Foreskin keratinocyte (primary cell): ENCODE measurements at places on chromosomes 6 and 20. TPM values are rescaled to one million over a fixed set of nuclear protein-coding genes. Genes with fewer than 3 reads are reported as not detected.

DACT2 gene
- total RNA-seq = 0.48 and 0.71 TPM in 2 replicates

TP53RK gene
- 13.9 and 14.2 TPM in 2 replicates for total RNA-seq

MDC1 gene
- 24.8 and 27.4 TPM in 2 replicates for total RNA-seq

DNA sequence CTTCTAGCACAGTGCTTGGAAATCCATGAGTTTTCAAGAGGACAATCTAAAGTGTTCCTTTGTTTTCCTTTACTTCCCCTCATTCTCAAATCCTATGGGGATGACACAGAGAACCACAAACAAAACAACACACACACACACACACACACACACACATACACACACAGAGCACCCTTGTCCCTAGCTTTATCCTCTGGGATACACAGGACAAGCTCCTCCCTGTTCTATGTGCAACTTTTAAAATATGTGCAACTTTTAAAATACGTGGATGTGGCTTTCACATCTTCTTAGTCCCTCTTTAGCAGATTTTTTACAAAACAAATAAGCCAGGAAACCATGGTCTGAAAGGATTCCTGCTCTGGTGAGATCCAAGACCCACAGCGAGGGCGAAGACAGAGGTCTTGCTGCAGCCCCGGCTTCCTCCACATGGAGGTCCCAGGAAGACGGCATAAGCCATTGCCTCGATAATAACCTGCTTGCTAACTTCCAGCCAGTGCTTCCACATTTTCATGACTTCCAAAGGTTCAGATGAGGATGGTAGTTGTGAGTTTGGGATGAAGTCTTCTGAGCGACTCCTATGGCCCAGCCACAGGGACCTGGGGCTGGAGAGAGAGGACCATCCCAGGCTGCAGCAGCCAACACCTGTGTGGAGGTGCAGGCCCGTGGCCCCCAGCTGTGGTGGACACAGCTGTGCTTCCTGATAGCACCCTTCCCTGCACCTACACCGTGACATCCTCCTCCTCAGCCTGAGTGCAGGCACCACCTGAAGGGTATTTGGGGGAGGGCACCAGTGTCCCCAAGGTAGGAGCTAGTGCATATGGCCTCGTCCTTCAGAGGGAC lies 62.8 kb upstream of the CD93 start:
- DNase-seq = no peak

DNA sequence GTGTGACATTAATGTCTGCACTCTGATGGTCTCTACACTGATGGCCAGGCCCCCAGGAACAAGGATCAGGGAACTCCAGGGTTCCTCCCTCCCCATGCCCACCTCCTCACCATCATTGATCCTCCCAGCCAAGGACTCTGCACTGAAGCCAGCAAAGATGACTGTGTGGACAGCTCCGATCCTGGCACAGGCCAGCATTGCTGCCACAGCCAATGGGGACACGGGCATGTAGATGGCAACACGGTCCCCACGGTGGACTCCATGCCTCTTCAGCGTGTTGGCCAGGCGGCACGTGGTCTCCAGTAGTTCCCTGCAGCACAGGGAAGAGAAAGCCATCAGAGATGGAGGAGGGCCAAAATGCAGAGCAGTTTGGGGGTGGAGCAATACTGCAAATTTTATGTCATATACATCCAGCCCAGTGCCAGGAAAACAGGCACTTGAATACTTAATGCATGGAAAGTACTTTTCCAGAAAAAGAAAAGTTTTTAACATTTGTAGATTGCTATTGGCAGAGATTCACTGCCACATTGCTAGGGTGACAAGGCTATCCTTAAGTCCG lies 27.2 kb downstream of the ACSS1 start:
- DNase-seq = no peak

- DNase-seq = no peak
These were observed 15.1 kb downstream of the HMGN4 start for GRCh38 chr6:26553264-26553634.

ZC3H12D gene
- under 0.01 and 0.10 TPM in 2 replicates for total RNA-seq

GRCh38 chr6:12608016-12608860 lies 108.3 kb upstream of the PHACTR1 start:
- DNase-seq = peak; percentile 69

DNA sequence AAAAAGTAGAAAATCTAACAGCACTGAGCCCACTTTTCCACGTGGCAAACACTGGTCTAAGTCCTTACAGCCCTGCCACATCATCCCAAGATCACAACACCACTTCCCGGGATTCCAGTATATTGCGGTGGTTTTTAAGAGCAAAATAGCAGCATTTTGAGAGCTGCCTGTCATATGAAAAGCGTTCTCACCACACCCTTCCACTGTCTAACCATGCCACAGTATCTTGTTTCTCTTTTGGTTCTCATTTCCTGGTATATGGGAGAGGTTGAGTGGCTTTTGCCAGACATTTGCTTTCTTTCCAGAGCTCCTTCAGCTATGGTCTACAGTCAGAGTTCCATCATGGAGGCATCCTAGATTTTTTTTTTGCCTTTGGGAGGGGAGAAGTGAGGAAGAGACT lies 243.0 kb downstream of the TSHZ2 start:
- DNase-seq = no peak

SLC44A4 gene
- 0.25 and 0.37 TPM in 2 replicates for total RNA-seq

CD93 gene
- total RNA-seq = not detected in 2 replicates

CST5 gene
- not detected in 2 replicates for total RNA-seq

DNA sequence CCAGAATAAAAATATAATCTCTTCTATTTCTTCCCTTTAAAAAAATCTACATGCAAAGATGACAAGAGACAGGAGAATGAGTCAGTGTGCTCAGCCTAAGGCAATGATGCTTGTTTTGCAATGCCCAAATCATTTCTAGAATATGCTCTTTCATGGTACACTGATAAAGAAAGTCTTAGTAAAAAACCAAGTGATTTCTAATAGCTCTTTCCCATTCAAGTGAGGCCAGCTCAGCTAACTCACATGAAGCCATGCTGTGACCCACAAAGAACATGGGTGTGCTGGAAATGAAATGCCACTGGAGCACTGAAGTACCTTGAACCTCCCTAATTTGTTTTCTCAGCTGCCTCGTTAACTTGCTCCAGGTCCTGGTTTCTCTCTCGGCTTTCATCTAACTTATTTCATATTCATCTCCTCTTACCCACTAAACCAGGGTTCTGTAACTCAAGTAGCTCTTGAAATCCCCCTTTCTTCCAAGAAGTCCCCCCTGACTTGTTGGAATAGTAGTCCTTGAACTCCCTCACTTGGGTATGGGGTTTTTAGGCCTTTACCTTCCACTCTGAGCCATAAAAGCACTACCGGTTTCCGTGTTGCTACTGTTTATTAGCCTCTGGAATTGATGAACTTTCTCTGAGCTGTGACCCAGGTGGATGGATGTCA lies 92.7 kb downstream of the IRF4 start:
- no peak for DNase-seq

DNA sequence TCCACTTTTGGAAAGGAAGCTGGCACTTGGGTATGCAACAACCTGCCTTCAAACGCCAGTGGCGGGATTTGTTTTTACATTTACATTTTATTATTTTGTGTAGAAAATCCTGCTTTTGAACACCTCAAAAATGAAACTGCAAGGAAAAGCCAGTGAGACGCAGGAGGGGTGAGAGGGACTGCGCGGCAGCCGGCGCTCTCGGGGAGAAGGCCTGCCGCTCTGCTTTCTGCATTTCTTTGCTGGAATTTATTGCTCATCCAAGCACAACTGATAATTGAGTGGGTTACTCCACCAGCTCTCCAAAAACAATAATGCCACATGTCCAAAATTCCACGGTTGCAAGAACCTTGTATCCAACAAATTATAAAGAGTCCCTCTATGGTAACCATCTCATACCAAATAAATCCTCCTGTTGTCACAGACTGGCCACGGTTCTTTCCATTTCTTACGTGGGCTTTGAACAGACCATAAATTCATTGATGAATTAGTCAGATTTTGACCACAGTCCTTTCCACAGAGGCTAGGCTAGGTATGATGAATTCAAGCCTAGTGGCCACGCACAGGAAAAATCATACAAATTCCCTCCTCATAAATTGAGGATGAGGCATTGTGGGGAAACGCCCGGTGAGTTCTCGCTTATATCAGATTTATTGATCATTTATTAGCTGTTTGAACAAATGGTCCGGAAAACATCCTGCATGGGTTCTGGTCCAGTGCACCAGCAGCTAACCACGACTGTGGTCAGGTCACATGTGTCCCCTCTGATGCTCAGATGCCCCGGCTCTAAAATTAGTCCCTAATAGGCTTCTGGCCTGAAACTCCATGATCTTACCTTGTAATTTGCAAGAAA lies 31.6 kb upstream of the FOXC1 start:
- no peak for DNase-seq

- DNase-seq = no peak
These were observed 358.4 kb downstream of the BCKDHB start for GRCh38 chr6:80464901-80465300.

SAMD10 gene
- total RNA-seq = 1.7 and 1.8 TPM in 2 replicates

- DNase-seq = no peak
These were observed 15.1 kb upstream of the RTF2 start for GRCh38 chr20:56453352-56453751.

GRCh38 chr6:82902290-82902689 lies 163.4 kb downstream of the UBE3D start:
- no peak for DNase-seq

- no peak for DNase-seq
These were observed 135.8 kb downstream of the PXDC1 start for GRCh38 chr6:3615391-3616380.

FAM209B gene
- 0.53 and 0.71 TPM in 2 replicates for total RNA-seq

DNA sequence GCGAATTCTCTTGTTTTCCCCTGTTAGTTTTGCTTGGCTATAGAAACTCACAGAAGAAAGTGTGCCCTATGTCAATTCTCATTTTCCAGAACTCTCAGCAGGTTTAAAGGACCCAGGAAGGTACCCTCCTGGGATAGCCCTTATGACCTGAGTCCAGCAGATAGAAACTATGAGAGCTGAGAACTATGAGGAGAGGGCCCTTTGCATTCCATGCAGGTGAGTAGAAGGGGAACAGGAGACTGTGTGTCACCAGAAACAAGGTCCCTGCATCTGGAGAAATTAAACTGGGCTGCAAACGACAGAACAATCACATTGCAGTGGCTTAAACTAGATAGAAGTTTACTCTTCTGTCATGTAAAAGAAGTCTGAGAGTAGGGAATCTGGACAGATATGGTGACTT lies 35.7 kb upstream of the SCUBE3 start:
- DNase-seq = no peak

- no peak for DNase-seq
These were observed 44.2 kb upstream of the TAB2 start for GRCh38 chr6:149273318-149273717.

CLDN20 gene
- total RNA-seq = not detected in 2 replicates

DNA sequence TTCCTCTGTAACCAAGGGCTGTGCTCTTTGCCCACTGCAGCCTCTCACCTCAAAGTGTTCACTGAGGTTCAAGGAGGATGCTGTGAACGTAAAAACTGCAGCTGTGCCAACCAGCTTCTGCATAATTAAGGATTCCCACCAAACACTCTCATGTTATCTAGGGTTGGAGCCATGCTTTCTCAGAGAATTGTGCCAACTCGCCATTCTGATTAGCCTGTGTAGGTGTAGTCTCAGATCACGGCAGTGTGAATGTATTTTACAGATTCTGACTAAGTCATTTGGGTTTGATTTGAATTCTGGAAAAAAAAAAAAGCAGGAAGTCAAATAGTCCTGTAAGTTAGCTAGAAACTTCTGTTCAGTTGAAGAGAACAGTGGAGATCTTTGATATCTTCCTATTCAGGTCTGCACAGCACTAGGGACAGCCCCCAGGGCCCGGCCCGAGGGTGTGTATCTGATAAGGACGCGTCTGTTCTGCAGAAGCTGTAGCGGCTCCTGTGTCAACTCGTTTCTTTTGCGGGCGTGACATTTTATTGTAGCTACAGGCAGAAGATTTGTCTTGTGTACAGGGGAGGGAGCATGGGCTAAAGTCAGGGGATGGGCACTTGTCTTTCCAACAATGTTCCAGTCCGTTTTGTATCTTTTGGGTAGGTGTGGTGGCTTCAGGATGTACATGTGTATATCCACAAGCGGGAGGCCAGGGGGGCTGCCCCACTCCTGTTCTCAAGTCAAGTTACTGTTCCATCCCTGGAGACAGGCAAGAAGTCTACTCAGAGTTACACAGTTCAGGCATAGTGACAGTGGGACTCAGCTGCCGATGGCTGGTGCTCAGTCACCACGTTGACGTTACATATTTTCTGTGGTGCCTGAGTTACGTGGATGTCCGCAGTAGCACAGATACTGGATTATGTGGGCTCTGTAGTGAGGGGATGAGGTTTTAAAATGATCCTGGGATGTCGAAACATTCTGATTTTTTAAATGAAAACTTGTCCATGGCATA lies 12.4 kb downstream of the IRF4 start:
- DNase-seq = no peak

SYNDIG1 gene
- not detected in 2 replicates for total RNA-seq

DNA sequence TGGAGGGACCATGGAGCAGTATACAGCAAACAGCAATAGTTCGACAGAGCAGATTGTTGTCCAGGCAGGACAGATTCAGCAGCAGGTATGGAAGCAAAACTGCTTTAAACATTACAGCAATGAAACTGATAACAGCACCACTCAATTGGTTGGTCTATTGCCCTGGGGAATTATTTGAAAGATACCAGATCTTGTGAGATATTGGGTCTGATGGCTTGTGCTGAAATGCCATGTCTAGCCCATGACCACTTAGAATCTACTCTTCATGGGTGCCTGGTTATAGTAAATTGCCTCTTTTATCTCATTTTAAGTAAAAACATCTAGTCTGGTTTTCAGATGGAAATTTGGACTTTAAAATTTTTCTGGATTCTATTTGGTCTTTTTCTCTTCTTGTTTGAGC lies 6.3 kb downstream of the NFYA start:
- no peak for DNase-seq

RNF144B gene
- total RNA-seq = 17.5 and 18.0 TPM in 2 replicates
